ENCODE measurements at places on chromosomes 16 and 17.
A peak's percentile ranks its signal among the peaks of the same experiment; 100 is the strongest.

- peak; percentile 99 for DNase-seq
Observed at GRCh38 chr17:44326861-44327444, 2.3 kb upstream of the SLC25A39 start.

DNA sequence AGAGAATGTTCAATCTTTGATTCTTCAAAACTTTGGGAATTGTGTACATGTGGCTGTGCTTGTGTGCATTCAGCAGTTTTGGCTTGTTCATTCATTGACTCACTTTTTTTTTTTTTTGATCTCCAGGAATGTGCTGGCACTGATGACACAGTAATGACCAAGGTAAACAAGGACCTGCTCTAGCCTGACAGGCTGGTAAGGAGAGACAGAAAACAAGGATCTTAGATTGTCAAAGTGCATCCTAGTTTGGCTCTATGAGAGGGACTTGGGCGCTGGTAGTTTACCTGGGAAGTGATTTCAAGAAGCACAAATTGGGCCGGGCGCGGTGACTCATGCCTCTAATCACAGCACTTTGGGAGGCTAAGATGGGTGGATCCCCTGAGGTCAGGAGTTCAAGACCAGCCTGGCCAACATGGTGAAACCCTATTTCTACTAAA is 233.1 kb upstream of the WSCD1 start:
- DNase-seq, result peak; percentile 50

DNA sequence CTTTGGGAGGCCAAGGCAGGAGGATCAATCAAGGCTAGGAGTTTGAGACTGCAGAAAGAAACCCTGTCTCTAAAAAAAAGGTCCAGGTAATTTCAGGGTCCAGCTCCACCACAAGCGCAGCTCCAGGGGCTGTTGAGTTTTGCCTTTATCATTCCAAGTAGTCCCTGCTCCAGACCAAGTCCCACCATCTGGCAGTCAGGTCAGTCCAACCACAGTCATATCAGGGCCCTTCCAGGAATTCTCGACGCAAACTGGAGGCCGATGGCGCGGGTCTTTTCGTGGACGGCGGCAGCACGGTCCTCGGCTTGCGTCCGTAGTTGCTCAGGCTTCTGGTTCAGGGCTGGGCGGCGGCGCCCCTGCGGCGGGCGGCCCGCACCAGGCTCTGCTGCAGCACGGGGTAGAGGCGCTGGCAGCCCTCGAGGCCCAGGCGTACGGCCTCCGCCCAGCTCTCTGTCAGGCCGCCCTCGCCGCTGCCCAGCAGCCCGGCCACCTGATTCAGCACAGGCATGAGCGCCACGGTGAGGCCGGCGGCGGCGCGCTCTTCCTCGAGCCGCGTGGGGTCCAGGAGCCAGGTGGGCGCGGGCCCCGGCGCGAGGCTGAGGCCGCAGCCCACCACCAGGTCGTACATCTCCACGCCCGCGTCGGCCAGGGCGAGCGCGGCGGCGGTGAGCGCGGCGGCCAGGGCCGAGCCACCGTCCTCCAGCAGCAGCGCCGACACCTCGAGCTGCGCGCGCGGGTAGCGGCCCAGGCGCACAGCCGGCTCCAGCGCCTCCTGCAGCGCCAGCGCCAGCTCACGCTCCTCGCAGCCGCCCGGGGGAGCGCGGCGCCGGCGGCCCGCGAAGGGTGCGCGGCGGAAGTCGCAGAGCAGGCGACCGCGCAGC is 752 bp downstream of the EXOSC6 start:
- peak; percentile 79 for DNase-seq

GRCh38 chr16:24834459-24835335 is 11.1 kb upstream of the SLC5A11 start:
- DNase-seq, result peak; percentile 58

- DNase-seq, result no peak
Observed at GRCh38 chr17:74868251-74868907, 4.4 kb downstream of the FDXR start.

DNA sequence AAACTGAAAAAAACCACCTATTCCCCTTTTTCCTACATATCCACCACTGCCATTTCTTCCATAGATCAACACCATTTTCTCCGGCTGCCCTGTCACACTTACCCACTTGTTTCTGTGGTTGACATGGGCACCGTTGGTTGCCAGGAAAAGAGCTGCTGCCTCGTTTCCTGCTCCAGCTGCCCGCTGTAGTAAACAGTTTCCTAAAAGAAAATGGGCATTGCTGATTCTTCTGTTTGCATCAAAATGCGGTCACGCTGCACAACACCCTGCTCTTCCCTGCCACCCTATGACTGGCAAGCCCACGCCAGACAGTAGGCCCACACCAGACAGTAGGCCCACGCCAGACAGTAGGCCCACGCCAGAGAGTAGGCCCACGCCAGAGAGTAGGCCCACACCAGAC is 46.3 kb downstream of the CYB5D2 start:
- DNase-seq, result no peak

DNA sequence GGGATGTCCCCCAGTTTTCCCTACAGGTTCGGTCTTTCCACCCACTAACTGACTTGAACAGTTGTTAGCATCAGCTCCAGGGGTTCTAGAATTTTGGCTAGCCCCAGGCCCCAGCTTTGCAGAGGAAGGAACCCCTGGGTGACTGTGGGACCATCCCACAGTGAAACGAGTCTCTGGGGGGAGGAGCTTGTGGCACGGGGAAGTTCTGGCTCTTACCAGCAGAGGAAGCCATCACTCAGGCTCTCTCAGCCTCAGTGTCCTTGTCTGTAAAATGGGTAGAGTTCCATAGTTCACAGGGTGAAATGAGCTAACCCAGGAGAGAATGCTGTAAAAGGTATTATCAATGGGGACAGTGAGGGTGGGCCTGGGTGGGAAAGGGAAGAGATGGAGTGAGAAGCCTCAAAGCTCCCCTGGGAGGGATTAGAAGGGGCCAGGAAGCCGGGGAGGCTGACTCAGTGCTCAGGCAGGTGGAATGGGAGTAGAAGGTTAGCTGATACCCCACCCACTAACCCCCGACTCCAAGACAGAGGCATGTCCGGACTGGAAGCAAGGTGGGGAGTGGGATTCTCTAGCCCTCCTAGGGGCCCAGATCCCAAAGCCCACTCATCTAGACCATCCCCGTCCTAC is 30.9 kb upstream of the CDC42EP4 start:
- peak; percentile 60 for DNase-seq

DNA sequence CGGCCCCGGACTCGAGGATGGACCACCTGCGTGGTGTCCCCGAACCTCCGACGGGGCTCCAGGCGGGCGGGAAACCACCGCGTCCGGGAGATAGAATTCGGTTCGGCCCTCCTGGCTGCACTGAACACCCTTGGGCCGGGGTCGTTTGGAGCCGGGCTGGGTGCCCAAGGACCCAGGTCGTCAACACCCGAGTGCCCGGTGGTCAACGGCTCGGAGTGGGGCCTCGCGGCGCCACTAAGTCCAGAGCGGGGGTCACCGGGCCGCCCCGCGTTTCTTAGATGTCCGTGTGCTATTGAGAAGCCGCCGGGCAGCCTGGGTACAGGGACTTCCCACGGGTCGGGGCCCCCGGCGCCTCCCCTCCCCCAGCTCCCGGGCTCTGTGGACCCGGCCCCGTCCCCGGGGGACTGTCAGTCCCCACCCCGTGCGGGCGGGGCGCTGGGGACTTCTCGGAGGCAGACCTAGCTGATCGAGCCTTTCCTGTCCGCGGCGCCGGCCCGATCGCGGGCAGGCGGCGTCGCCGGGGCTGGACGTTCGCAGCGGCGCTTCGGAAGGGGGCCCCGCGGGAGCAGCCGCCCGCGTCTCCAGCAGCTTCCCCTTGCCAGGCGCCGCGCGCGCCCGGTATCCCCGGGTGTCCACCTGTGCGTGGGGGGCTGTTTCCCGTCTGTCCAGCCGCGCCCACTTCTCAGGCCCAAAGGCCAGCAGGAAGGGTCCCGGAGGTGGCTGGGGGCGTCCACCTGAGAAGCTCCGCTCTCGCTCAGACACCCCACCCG is 655 bp upstream of the NPTX1 start:
- DNase-seq, result peak; percentile 33

GRCh38 chr17:47757386-47757785 is 24.4 kb downstream of the TBX21 start:
- peak; percentile 44 for DNase-seq

DNA sequence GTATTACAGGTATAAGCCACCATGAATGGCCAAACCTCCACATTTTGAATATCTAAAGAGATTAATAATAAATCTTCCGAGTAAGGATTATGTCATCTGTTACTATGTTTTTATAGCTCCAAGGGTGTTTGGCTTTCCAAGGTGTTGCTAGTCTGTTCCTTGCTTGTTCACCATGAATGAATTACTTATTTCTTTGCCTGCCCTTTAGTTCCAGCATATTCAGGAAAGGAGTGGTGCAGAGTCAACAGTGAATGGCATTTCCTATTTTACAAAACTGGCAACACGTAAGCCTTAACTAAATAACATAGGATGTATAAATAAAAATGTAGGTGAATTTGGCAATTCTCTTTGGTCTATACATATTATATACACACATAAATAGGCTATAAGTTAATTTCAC is 70.3 kb downstream of the MYO1D start:
- no peak for DNase-seq

DNA sequence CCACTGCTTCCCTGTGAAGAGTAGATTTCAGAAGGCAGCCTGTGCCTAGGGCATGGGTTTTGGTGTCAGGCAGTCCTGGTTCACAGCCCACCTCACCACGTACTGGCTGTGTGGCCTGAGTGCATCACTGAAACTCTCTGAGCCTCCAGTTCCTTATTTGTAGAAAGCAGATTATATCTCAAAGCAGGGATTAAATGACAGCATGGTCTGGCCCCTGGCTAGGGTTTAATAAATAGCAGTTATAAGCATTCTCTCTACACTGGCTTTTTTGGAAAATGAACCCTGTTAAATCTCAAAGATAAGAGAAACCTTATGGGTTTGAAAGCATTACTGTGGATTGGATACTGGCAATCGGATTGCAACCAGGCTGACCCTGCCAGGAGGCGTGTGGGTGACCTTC is 2.9 kb upstream of the MT1M start:
- DNase-seq, result no peak

GRCh38 chr16:13013043-13013442 is 111.6 kb downstream of the SHISA9 start:
- no peak for DNase-seq

DNA sequence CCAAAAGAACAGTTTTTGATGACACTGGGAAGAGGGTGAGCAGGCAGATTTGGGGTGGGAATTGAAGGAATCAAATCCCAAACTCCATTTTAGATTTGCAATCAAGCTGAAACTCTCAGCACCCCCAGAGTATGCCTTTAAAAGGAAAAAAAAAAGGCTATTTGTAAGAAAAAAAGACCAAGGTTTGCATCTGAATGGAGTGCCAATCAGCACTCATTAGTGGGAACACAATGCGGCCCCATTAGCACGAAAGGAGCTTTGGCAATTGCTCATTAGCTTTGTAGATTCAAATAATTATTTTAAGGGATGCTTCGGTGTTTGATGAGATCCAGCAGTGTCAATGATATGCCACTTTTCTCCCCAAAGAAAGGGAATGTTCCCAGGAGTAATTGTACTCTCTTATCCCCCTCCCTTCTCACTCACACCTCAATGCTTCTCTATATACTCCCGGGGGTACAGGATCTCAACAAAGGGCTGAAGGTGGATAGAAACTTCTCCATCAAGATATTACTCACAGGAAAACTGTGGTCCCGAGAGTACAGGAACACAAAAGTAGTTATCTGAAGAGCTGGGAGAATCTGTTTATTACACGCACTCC is 32.2 kb downstream of the CHP2 start:
- DNase-seq, result no peak

DNA sequence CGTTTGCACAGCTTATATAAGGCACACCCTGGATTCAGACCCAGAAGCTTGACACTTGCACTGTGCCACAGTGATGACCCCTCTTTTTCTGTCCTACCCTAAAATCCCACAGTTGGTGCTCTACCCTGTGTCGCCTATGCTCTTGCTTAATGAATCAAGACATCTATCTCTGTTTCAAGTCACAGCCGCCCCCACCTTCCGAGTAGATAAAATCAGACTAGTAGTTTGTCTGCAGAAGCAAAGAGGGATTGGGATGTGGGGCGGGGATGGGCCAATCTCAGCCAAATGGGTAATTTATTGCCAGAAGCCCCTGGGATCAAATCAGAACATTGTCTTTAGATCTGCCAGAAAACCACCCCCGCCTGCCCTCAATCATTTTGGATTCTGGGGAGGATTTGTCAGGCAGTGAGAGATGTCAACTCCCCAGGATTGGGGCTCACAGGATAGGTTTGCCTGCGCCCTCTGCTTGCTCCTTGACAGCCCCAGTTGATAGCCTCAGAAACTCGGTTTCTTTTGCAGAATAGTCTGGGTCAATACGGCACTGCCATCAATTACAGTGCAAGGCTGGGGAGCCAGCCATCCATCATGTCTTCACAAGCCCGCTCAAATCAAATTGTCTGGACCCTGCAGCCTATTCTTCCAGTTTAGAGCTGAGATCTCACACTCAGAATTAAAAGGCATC is 520.8 kb downstream of the GRIN2A start:
- DNase-seq, result no peak

- no peak for DNase-seq
Observed at GRCh38 chr17:1412185-1413110, 12.4 kb upstream of the YWHAE start.

GRCh38 chr16:9241177-9241576 is 149.7 kb downstream of the HAPSTR1 start:
- DNase-seq, result no peak

- no peak for DNase-seq
Observed at GRCh38 chr16:51084074-51084928, 66.8 kb downstream of the SALL1 start.

- DNase-seq, result no peak
Observed at GRCh38 chr17:349666-350065, 2.9 kb downstream of the RPH3AL start.

DNA sequence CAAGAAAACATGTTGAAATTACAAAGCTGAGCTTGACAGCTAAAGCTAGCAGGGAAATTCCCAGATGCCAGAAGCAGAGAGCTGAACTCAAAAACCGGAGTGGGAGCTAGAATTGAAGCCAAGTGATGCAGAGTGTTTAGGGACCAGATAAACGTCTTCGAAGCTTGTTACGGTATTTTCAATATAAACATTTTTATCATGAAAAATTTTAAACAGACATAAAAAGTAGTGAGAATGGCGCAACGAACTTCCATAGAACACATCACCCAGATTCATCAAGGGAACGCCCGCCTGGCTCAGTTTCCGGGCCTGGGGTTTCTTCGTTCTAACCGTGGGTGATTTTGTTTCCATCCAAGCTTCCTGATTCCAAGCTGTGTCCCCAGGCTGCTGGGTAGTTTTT is 18.1 kb downstream of the SPNS2 start:
- no peak for DNase-seq

GRCh38 chr16:4463522-4464163 is 10.8 kb downstream of the NMRAL1 start:
- DNase-seq, result no peak

- DNase-seq, result no peak
Observed at GRCh38 chr16:57699899-57700298, 5.3 kb downstream of the DRC7 start.

GRCh38 chr17:1022278-1023024 is 25.5 kb downstream of the TIMM22 start:
- DNase-seq, result no peak

GRCh38 chr17:76382803-76383545 is 1.4 kb upstream of the SPHK1 start:
- peak; percentile 89 for DNase-seq

- DNase-seq, result peak; percentile 67
Observed at GRCh38 chr17:65154770-65155589, 17.8 kb downstream of the RGS9 start.

Data from GM23248 (cell line).